Choroid plexus epithelial cell (primary cell): ENCODE measurements at places on chromosomes 13 and 19.

GRCh38 chr19:13398780-13399726, 107.2 kb downstream of the CACNA1A start:
- DNase-seq: peak; percentile 47

- DNase-seq: no peak
Observed at GRCh38 chr13:25844559-25845434, 207.0 kb downstream of the SHISA2 start.

GRCh38 chr13:20776751-20777150, 3.0 kb upstream of the EEF1AKMT1 start:
- no peak for DNase-seq

DNA sequence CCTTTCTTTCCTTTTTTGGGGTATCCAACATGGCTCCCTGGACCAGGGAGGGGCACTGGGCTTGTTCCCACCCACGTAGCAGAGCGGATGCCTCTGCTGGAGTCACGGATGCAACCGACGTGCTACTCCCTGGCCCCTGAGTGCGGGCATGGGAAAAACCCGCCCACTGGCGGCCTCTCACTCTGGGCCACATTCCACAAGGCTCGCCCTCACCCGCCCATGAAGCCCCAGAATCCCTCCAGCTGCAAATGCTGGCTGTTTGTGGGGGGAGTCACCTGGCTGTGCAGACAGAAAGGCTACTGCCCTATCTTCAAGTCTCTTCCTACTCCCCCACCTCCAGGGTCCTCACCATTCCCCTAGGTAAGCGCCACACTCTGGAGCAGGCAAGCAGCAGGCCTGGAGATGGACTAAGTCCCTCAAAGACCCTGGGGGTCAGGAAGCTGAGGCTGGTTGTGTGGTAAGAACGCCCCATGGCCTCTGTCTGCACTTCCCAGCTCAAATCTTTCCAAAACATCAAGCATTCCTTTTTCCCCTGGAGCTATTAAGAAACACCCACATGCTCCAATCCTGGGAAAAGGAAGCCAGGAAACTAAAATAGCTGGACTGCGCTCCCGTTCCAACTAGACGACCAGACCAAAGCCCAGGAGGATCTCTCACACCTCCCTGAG, 17.9 kb upstream of the EPHX3 start:
- peak; percentile 95 for DNase-seq

DNA sequence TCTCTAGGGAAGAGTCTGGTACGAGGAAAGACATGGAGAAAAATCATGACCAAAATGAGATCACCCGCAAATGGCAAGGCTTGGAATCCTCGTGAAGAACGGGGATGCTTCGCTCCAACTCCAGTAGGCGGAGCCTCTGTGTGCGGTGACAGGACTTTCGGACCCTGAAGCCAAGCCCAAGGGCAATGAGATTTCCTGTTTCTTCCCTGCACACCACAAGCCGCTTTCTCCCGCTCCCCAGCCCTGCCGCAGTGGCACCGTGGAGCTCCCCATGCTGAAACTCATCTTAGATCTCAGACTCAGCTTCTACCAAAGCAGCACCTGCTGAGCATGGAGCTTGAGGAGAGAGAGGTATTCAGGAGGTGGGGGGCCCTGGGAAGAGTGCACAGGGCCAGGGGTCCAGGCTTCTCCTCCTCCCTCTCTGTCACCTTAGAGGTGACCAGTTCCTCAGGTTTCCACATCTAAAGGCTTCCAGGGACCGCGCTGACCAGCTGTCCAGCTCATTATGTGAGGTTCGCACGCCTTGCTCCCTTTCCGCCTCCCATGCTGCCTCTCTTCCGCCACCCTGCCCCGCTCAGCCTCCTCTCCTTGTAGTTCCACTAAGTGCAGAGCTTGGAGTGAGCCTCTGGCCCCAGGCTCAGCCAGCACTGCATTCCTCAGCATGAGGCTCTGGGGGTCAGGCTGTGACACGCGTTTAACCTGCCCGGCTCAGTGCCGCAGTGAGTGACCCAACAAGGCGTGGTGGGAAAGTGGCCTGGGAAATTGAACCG, 153.8 kb upstream of the SOX1 start:
- DNase-seq: no peak

GRCh38 chr13:22049384-22049783, 378.5 kb downstream of the FGF9 start:
- no peak for DNase-seq

DNA sequence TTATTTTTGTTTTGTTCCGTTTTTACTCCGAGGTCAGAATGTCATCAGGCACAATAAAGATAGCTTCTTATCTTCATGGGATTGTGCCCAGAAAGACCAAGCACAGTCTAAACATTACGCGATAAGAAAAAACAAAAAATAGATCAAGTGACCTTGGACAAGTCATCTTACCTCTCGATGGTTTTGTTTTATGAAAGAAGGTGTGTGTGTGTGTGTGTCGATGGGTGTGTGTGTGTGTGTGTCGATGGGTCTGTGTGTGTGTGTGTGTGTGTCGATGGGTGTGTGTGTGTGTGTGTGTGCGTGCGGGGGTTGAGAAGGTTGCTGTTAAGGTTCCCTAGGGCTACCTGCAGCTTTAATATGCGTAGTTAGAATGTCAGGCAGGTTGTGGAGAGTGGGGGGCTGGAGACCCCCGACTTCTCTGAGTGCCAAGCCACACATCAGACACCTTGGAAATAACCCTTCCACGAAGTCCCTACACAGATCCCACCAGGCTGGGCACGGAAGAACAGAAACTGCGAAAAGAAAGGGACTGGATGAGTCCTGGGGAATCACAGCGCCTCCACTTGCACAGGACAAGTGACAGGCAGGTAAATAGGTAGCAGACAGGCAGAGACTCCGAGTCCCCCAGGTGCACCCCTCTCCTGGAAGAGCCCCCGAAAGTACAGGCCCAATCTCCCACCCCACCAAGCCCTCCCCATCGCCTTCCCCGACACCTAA, 458 bp upstream of the ATP8A2 start:
- DNase-seq: no peak

GRCh38 chr13:99158846-99159245, 41.8 kb upstream of the UBAC2 start:
- DNase-seq: no peak

GRCh38 chr19:47145639-47146486, 15.2 kb downstream of the SAE1 start:
- no peak for DNase-seq

GRCh38 chr13:110399801-110400200, 92.7 kb downstream of the COL4A2 start:
- peak; percentile 85 for DNase-seq

GRCh38 chr19:40803857-40804782, 5.1 kb downstream of the EGLN2 start:
- no peak for DNase-seq

DNA sequence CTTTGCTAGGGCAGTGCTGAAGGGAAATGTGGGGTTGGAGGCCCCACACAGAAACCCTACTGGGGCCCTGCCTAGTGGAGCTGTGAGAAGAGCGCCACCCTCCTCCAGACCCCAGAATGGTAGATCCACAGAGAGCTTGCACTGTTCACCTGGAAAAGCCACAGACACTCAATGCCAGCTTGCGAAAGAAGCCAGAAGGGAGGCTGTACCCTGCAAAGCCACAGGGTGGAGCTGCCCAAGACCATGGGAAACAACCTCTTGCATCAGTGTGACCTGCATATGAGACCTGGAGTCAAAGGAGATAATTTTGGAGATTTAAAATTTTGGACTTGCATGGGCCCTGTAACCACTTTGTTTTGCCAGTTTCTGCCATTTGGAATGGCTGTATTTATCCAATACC, 615.4 kb upstream of the MIR17HG start:
- no peak for DNase-seq

DNA sequence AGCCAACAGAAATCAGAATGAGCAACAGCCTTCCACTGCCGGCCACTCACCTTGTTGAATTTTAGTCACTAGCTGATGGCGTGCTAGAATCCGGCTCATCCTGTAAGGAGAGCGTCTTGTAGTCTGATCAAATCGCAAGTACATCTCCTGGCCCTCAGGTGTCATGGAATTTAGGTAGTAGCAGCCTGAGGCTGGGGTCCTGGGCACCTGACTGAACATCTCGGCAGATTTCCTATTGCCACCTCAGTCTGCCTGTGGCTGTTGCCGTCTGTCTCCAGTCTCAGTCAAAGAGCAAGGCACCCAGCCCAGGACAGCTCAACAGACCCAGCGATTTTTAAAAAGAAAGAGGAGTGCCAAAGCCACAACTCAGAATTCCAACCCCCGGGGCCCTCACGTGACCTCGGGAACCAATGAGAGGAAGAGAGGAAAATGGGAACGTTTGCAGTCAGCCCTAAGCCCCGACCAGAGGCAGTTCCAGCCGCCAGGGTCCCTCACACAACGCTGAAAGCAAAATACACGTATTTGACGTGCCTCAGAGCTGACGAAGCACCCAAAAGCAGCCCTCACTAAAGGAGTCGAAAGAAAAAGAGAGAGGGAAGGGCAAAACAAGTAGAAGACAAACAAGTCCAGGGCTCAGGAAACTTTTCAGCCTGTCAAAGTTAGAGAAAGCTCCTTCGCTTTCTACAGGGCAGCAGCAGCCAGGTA, at the start of gene STARD13:
Gene STARD13 (minus strand): TSS at position 336 of the 705 bp plus-strand sequence. CDS start 117 bp downstream, at position 219.
- peak; percentile 98 for DNase-seq

DNA sequence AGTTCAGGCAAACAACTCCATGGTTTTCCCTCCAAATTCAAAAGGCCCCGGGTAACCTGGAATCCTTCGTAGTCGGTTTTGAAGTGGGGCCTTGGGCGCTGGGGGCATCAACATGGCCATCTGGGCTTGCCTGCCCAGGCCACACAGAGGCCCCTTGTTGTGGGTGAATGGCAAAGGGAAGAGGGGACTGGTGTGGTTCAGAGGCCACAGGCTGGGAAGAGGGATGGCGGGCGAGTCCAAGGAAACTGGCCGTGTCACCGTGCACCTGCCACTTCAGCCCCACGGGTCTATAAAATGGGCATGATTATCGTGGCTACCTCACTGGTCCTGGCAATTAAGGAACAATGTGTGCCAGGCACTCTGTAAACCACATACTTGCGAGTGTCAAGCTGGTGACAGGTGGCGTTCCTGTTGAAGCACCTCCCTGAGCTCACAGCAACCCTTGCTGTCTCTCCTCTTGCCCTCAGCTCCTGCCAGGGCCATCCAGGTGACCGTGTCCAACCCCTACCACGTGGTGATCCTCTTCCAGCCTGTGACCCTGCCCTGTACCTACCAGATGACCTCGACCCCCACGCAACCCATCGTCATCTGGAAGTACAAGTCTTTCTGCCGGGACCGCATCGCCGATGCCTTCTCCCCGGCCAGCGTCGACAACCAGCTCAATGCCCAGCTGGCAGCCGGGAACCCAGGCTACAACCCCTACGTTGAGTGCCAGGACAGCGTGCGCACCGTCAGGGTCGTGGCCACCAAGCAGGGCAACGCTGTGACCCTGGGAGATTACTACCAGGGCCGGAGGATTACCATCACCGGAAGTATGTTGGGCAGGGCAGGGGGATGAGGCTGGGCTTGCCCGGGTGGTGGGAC, 1.3 kb downstream of the LSR start:
- no peak for DNase-seq

GRCh38 chr13:113455384-113455783, 2.1 kb upstream of the ADPRHL1 start:
- DNase-seq: no peak

- DNase-seq: no peak
Observed at GRCh38 chr13:100671389-100672182, 3.0 kb downstream of the TMTC4 start.

GRCh38 chr19:41249707-41250423, 14.3 kb upstream of the HNRNPUL1 start:
- no peak for DNase-seq

- no peak for DNase-seq
Observed at GRCh38 chr13:30856005-30856790, 49.9 kb upstream of the MEDAG start.

GRCh38 chr19:46924874-46925547, 64.2 kb downstream of the ARHGAP35 start:
- no peak for DNase-seq

DNA sequence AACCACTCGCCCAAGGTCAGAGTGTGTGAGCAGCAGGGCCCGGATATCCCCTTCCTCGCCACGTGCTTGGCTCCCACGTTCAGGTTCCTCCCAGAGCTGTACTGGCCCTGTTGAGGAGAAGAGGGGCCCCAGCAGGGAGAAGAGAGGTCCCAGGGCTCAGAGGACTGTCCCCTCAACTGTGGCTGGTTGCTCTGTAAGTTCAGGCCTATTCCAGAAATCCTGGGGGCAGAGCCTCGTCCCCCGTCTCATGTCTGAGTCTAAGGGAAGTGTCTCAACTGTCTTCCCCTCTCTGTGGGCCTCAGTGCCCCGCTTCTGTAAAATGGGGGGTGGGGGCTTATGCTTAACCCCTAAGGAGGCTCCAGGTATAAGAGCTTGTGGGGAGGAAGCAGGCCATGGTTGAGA, 3.9 kb downstream of the PPP5C start:
- no peak for DNase-seq

- DNase-seq: no peak
Observed at GRCh38 chr19:13765395-13766094, 1.2 kb downstream of the MRI1 start.

DNA sequence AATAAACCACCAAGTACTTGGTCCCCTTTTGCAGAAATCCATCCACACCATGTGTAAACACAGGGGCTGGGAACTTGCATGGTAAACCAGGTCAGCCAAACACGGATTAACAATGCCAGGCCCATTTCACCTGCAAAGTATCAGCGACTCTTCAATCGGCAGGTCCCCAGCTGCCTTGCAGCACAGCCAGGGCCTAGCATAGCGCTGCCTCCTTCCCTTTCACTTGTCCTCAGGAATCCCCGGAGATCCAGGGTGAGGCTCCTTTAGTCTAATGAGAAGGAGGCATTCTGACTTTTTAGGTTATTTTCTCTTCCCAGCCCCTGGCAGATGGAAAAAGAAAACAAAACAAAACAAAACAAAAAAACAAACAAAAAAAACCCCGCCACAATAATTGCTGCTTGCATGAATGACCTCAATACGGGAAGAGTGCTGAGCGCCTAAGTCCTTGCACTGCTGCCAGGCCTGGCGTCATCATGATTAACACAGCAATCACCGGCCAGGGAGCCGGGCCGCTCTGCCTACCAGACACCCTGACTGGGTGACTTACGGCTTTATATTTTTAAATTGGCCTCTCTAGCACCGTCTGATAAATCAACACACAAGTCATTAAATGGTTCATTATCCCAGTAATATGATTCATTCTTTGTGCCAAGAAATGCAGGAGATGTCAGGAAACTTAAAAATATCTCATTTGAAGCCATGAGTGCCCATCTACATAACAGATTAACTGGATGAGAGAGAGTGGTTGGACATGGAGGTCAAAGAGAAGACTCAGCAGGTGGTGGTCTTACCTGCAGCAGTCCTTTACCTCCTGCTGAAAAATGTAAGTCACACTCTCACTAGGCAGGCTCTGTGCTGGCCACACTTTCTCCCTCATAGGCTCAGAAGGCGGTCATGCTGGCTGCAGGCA, 692.7 kb downstream of the UQCRFS1 start:
- no peak for DNase-seq

GRCh38 chr19:17303940-17304267, 679 bp upstream of the ABHD8 start:
- no peak for DNase-seq

DNA sequence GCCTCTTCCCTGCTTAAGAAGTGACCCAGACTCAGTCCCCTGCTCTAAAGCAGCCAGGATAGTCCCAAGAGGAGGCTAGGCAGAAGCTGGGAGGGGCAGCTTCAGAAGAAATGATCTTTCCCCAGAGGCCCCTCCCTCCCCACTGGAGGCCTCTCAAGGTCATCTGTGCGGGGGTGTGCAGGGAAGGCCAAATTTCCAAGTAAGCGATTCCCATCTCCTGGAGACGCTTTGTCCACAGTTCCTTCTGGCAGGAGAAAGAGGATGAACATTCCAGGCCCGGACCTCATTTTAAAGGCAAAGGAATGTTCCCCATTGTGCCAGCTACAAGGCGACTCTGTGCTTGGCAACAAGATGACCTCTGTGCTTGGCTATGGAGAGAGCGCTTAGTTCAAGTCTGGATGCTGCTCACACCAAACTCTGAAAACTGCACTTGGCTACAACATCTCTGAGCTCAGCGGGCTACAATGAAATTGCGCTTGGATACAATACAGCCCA, 23.5 kb downstream of the COL5A3 start:
- DNase-seq: peak; percentile 19
